MM.1S (cell line): ENCODE measurements at places on chromosomes 7 and 10.

- no peak for DNase-seq
Measured at GRCh38 chr10:123998197-123999141, 94.9 kb downstream of the CHST15 start.

- no peak for DNase-seq
Measured at GRCh38 chr7:137325927-137326326, 17.6 kb downstream of the PTN start.

GRCh38 chr10:78514459-78514858, 480.8 kb downstream of the RPS24 start:
- no peak for DNase-seq

DNA sequence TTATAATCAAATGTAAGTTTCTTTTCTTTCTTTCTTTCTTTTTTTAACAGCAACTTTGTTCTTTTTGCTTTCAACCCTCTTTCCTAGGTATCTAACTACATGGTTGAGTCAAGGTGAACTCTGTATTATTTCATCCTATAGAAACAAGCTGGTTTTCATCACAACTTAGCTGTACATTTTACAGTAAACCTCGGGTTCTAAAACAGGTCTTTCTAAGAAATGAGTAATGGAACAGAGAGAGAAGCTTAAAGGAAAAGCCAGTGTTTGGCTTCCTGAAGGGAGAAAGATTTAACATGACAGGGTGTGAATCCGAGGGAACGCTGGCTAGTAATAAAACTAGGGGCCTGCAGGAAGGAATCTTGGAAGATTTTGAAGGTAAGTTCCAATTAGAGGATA, 143.4 kb upstream of the ITGB1 start:
- no peak for DNase-seq

DNA sequence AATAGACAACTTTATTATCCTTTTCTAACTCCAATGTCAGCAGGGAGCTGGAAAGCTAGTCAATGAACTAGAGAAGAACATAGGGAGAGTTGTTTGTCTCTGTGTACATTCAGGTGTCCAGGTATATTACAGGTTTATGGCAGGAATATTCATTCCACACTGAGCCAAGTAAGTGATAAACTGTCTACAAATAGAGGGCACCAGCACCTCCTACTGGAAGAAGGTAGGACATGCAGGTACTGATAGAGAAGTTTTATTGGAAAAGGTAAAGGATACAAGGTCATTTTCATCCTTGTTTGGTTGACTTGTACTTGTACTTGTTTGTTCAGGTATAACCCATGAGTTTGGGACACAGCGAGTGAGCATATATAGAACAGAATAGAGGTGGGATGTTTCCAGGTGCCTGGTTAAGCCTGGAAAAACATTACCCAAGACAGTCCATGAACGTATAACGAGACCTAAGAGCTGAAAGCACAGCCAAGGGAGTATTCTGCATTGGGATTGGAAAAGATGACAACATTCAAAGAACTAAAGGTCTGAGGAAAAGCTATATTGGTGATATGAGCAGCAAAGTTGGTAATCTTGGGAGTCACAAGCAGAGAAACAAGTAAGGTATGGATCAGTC, 61.4 kb upstream of the PPP1R3C start:
- DNase-seq = peak; percentile 40
